NCI-H1436 treated with DMSO at 0.1 percent for 48 hours (cell line): ENCODE measurements at places on chromosomes 1 and 21.

DNA sequence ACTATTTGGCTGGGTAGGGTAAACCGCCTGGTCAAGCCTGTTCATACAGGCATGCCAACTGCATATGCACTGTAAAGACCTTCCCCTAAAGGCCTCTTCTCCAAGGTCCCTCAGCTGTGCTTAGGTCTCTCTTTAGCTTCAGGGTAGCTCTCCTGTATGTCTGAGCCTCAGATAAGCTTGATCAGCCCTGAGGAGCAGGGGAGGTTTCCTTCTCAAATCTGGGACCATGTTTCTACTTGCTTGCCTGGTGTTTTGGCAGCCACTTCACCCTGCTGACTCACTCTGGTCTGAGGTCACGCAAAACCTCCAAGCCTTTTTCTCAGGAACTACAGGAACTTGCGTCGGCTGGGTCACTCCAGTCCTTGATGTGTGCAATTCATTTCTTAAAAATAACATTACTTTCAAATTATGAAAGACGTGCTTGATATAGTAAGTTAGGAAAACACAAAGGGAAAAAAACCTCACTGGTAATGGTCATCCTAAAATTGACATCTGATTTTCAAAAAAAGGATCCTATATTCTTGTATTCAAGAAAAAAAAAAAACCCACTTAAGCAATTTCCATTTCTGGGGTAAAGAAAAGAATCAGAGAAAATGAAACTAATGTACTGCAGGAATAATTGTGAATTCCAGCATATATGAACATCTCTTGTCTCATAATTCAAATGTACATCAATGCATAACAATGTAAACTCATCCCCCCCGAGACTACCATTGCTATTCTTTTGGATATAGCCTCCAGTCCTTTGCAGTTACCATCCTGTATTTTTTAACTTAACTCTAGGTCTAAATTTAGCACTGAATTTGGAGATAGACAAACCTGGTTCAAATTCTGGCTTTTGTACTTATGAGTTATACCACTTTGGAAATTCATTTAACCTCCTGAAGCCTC is 24.8 kb upstream of the RNF19B start:
- DNase-seq, result no peak

DNA sequence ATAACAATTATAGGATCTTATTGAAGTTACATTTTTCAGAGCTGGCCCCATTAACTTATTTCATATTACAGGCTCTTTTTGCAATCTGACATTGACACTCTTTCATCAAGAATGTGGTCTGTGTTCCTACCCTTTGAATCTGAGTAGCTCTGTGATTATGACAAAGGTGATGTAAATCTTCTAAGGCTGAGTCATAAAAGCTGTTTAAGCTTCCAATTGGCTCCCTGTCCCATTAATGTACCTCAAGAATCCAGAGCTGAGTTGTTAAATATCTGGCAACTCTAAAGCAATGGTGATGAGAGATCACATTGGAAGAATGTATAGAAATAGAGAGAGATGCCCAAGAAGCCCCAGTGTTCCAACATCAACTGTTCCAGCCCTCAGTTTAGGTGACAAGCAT is 178.5 kb upstream of the DEPDC1 start:
- DNase-seq, result no peak

- no peak for DNase-seq
These were observed 1.0 kb upstream of the JAK1 start for GRCh38 chr1:64967381-64967780.

- DNase-seq, result no peak
These were observed 4.5 kb downstream of the KLHDC7A start for GRCh38 chr1:18485227-18485626.

DNA sequence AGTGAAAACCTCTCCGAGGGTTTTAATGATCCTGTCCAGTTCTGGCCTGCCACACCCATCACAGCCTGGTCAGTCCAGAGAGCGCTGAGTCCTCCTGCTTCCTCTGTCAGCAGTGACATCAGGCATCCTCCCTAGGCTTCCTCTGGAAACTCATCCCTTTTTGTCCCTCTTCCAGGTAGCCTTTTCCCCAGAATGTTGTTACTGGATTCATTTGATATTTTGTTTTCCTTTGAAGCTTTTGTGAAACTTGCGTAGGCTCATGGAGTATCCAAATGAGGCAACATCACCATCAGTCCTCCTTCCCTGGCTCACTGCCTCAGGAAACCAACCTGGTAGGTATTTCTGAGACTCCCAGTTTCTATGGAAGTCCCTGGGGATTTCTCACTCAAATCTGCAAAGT is 27.0 kb upstream of the IGSF3 start:
- no peak for DNase-seq

GRCh38 chr1:67921725-67922489 is 88.6 kb upstream of the GNG12 start:
- no peak for DNase-seq
